ENCODE measurements at places on chromosomes 16 and 17. TPM values are rescaled to one million over a fixed set of nuclear protein-coding genes. Genes with fewer than 3 reads are reported as not detected.

Gene KRTAP1-1
- total RNA-seq = not detected

Gene CACNG4
- total RNA-seq = 10.3 TPM

Gene CSH2
- not detected for total RNA-seq

Gene OR4D1
- total RNA-seq = not detected

Gene GSG1L
- total RNA-seq = 0.05 TPM

Gene AMZ2
- total RNA-seq = 106 TPM

Gene MYH2
- total RNA-seq = not detected

Gene CRYM
- 1.7 TPM for total RNA-seq

Gene CORO1A
- 2.0 TPM for total RNA-seq

Gene TOP3A
- 32.4 TPM for total RNA-seq

Gene SCRN2
- 40.1 TPM for total RNA-seq

Gene HP
- total RNA-seq = not detected

Gene CETP
- not detected for total RNA-seq

Gene HOXB2
- total RNA-seq = 0.64 TPM

Gene PIRT
- total RNA-seq = not detected

Gene FLYWCH1
- 23.8 TPM for total RNA-seq

Gene PIK3R6
- total RNA-seq = not detected

Gene ACSM3
- 2.9 TPM for total RNA-seq

Gene NPIPA2
- 1.5 TPM for total RNA-seq

Gene TMEM114
- total RNA-seq = not detected

Gene NOD2
- 0.02 TPM for total RNA-seq

Gene CCDC154
- 0.18 TPM for total RNA-seq

Gene ATP2A1
- 5.2 TPM for total RNA-seq

Gene SDR42E2
- total RNA-seq = not detected

Gene SEPTIN12
- not detected for total RNA-seq

Gene UTS2R
- not detected for total RNA-seq

Gene PARD6A
- 2.5 TPM for total RNA-seq

Gene C17orf107
- 0.26 TPM for total RNA-seq

Gene CD79B
- total RNA-seq = not detected

Gene TEKT5
- total RNA-seq = not detected

Gene TBC1D3K
- total RNA-seq = not detected

Gene CD300H
- not detected for total RNA-seq

Gene ANKRD40CL
- total RNA-seq = not detected

Gene PERCC1
- not detected for total RNA-seq

Gene TBC1D3D
- 0.06 TPM for total RNA-seq

Gene SLC35G6
- not detected for total RNA-seq

Gene EPX
- total RNA-seq = not detected

Gene ZNF598
- total RNA-seq = 61.2 TPM
